Aorta (tissue), 5 donors: ENCODE measurements at places on chromosomes 2 and 18. TPM values are rescaled to one million over a fixed set of nuclear protein-coding genes. Genes with fewer than 3 reads are reported as not detected.

GRCh38 chr2:140392824-140393223 lies 1612.6 kb upstream of the NXPH2 start:
- H3K4me3 ChIP-seq = no peak overlapping the region
- DNase-seq = no peak
- no peaks in the 10 kb centered on the region for H3K36me3 ChIP-seq
- no peak overlapping the region for H3K27ac ChIP-seq
- no peaks in the 10 kb centered on the region for H3K27me3 ChIP-seq

- no peaks in the 10 kb centered on the region for H3K36me3 ChIP-seq
- no peak overlapping the region for H3K4me3 ChIP-seq
- DNase-seq = no peak
- H3K27me3 ChIP-seq = no peaks in the 10 kb centered on the region
- no peaks in the 10 kb centered on the region for H3K4me1 ChIP-seq
These were observed 2.7 kb downstream of the ENOSF1 start for GRCh38 chr18:709771-710170.

GRCh38 chr2:207257251-207258250 lies 91.8 kb upstream of the KLF7 start:
- H3K4me1 ChIP-seq = peaks cover 2% of the 10 kb centered on the region
- no peak for DNase-seq
- H3K36me3 ChIP-seq = no peaks in the 10 kb centered on the region

- DNase-seq = no peak
- H3K4me1 ChIP-seq = no peaks in the 10 kb centered on the region
- no peaks in the 10 kb centered on the region for H3K27me3 ChIP-seq
- no peak overlapping the region for H3K27ac ChIP-seq
- H3K36me3 ChIP-seq = no peaks in the 10 kb centered on the region
These were observed 271.0 kb upstream of the HS6ST1 start for GRCh38 chr2:128589681-128590080.

DNA sequence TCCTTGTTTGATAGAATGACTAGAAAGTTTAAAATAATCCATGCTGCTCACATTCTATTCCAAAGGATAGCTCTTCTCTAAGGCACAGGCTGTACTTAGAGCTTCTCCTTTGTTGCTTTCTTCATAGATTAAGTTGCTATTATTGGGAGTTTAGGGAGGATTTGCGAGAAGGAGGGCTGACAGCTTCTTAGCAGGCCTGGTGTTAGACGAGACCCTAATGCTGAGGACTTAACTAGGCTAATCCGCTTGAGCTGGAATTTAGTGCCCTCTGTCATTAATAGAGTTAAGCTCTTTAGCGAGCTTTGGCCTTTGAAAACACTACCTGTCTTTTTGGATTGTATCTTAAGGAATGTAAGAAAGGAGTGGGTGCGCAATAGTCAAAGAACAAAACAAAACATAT lies 81.3 kb downstream of the MOGAT1 start:
- DNase-seq = no peak
- H3K36me3 ChIP-seq = no peaks in the 10 kb centered on the region
- H3K27me3 ChIP-seq = no peaks in the 10 kb centered on the region

DNA sequence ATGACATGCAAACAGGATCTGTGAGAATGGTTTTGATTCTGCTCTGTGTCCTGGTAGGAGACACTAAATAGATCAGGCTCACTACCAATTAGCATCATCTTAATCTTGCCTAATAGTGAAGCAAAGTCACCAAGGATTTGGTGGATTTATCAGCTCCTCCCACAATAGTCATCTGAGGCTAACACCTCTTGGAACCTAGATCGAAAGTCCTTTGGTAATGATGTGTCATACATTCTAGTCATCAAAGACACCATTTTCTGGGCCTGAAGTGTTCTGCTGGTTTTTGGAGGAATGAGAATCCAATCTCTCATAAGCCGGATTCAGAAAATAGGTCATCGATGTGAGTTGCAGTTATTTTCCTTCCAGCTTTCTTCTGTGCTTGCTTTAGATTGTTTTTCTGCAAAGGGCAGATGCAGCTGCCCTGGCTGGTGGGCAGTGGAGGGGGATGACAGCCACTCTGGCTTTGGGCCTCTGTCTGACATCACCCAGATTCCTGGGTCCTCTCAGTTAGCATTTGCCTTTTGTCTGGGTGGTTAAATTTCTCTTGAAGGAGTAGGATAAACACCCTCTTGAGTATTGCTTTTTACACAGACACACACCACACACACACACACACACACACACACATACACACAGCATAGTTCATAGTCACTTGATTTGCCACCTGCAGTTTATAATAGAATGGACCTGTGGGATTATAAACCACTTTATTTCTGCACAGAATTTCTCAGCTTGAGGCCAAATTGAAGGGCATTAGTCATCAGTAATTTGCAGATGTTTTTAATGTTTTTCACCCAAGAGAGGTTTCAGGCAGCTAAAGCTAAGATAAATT lies at the start of gene MYO3B:
MYO3B (plus strand) TSS at position 198 of the 832 bp plus-strand sequence; CDS start at position 339, 141 bp downstream.
- H3K4me1 ChIP-seq = no peaks in the 10 kb centered on the region
- H3K4me3 ChIP-seq = no peak within 1 kb of the TSS
- no peak within 1 kb of the TSS for H3K27ac ChIP-seq
- no peaks in the 10 kb centered on the region for H3K36me3 ChIP-seq

DNA sequence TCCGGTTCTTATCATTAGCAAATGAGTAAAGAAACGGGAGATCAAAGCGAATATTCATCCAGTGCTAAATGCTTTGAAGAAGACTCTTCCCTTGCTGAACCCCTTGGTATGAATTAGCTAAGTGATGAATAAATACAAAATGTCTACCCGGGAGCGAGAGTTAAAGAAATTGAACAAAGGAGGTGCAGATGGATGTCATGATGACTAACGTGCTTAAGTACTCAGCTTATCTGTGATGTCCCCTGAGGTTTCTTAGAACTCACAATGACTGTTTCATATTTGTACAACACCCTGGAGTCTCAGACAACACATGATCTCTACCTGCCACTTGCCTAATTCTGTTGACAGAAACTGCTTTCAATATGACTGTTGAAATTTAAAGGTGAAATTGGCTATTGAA lies 148.5 kb downstream of the TMEM200C start:
- no peak for DNase-seq
- no peak overlapping the region for H3K4me3 ChIP-seq
- H3K36me3 ChIP-seq = no peaks in the 10 kb centered on the region
- no peaks in the 10 kb centered on the region for H3K27me3 ChIP-seq
- H3K27ac ChIP-seq = no peak overlapping the region

The SLC9A2 gene
- total RNA-seq = not detected
